ENCODE measurements at places on chromosomes 11 and 22. TPM values are rescaled to one million over a fixed set of nuclear protein-coding genes. Genes with fewer than 3 reads are reported as not detected.

- no peak overlapping the region for H3K4me3 ChIP-seq
- H3K27me3 ChIP-seq, result peaks cover 45% of the 10 kb centered on the region
- H3K36me3 ChIP-seq, result no peaks in the 10 kb centered on the region
- H3K27ac ChIP-seq, result no peak overlapping the region
- H3K4me1 ChIP-seq, result no peaks in the 10 kb centered on the region
Observed at GRCh38 chr11:45267052-45267451, 19.1 kb downstream of the SYT13 start.

DNA sequence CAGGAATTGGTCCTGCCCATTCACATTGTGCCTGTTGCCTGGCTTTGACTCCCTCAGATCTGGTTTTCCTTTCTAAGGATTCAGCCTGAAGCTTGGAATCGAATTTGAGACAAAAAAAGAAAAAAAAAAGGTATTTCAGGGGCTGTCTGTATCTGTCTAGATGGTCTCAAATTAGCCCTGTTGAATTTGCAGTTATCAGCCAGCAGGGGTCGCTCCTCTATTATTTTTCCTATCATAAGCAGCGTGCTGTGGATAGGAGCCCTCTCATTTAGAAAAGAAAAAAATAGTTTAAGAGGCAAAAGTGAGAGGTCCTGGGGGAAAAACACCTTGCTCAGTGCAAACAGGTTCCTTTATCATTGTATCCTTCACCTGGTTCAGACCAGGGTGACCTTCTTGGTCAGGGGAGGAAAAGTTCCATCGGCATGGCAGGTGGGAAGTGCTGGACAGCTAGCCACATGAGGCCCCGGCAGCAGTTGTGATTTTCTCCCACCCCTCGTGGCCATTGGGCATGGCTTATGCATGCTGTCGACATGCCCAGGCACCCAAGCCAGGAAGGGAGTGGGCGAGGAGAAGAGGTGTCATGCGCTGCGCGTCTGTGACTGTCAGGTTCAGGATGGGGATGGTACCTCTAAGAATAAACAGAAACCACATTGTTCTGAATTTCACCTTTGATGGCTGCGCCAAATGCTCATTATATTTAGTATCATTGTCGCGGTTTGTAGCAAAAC lies 13.1 kb downstream of the OR5AK2 start:
- DNase-seq, result no peak
- no peaks in the 10 kb centered on the region for H3K27me3 ChIP-seq
- no peak overlapping the region for H3K27ac ChIP-seq
- no peak overlapping the region for H3K4me3 ChIP-seq
- H3K4me1 ChIP-seq, result no peaks in the 10 kb centered on the region

DNA sequence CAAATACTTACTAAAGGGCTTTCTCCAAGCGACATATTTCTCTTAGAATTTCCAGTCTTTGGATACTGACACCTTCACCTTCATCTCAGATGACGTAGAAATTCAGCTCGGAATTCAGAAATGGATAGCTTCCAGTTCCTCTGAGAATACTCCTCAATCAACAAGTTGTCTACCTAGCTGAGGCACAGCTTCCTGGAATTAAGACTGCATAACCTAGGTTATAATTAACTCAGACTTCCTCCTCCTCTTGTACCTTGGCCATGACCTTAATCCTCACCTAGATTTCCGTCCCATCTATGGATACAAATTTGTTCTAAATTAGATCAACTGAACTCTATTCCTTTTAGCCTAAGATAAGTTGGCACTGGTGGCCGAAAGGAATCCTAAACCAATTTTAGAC lies 17.4 kb downstream of the ATP5MG start:
- no peak overlapping the region for H3K27ac ChIP-seq
- no peak overlapping the region for H3K4me3 ChIP-seq
- no peaks in the 10 kb centered on the region for H3K27me3 ChIP-seq
- no peaks in the 10 kb centered on the region for H3K36me3 ChIP-seq
- DNase-seq, result no peak

DNA sequence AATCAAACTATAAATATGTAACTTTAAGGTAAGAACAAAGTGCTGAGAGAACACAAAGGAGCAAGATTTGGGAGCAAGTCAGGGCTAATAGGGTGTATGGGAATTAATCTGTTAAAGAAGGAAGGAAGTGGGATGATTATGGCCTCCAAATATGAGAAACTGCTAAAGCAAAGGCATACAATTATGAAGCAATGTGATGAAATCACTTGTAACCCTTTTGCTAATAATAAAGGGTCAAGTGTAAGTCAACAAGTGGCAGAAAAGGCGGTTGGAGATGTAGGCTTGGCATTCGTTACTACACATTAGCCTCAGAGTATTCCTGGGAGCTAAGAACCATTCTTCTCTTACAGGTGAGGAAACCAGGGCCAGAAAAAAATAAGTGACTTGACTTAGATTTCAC lies 1002.3 kb upstream of the TENM4 start:
- no peaks in the 10 kb centered on the region for H3K4me1 ChIP-seq
- no peak overlapping the region for H3K27ac ChIP-seq
- H3K27me3 ChIP-seq, result no peaks in the 10 kb centered on the region
- H3K36me3 ChIP-seq, result no peaks in the 10 kb centered on the region

- peaks cover 4% of the 10 kb centered on the region for H3K4me1 ChIP-seq
- no peak overlapping the region for H3K4me3 ChIP-seq
- no peaks in the 10 kb centered on the region for H3K27me3 ChIP-seq
- peaks cover 29% of the 10 kb centered on the region for H3K36me3 ChIP-seq
- no peak for DNase-seq
- no peak overlapping the region for H3K27ac ChIP-seq
Observed at GRCh38 chr22:21677606-21678443, 12.0 kb downstream of the PPIL2 start.

GCAT gene
- total RNA-seq, result 9.8 TPM

TMPRSS5 gene
- total RNA-seq, result 0.43 TPM

DNHD1 gene
- 32.3 TPM for total RNA-seq

SCN3B gene
- total RNA-seq, result not detected
